ENCODE measurements at places on chromosomes 16 and 17.

DNA sequence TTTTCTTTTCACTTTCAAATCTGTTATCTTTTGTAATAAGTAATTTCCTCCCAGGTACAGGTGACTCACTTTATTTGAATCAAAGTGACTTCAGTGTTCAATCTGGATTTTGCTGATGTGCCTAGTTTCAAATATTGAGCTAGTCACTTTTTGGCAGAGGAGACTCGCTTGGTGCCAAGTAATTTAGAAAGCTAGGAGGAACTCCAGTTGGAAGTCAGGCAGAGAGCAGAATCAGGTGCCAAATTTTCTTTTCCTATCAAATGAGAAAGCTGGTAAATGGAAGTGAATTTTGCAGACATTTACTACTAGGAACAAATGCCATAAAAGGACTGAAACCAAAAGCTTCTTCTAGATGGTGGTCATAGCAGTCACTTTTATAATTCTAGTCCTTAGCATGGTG, 656.0 kb upstream of the KIF2B start:
- DNase-seq: no peak

- no peak for DNase-seq
Measured at GRCh38 chr16:84943620-84944019, 67.7 kb downstream of the ZDHHC7 start.

DNA sequence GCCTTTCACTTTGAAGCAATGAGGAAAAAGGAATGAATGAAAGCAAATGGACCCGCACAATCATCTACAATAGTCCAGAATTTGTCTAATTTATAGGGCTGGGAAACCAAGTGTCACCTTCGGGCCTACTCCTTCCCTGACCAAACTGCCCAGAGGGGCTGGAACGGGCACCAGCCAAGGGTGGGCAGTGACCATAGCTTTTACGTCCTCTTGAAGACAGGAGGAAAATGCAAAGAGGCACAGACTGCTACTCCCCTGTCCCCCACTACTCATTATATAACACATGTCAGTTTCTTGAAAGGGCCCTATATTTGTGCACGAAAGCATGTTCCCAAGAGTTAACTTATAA, 122.3 kb downstream of the ZFHX3 start:
- DNase-seq: no peak

GRCh38 chr17:47253541-47254402, at the start of gene ITGB3:
TSS of gene ITGB3 (plus strand) at chr17:47253827. CDS start at chr17:47253862, 35 bp downstream.
- peak; percentile 46 for DNase-seq

DNA sequence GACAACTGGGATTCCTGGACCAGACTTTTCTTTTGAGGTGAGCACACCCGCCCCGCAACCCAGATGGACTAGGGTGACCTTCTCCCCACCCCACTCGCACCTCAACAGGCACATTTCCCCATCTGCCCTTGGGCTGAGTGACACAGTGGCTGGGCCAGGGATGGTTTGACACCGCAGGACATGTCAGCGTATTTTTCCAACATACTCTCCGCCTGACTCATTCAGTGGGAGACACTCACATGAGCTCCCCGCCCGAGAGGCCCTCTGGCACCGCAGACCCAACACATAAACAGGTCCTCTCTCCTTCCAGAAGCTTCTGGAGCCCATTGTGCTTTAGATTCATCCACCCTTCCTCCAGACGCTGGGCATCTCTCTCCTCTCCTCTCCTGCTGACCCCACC, 69.4 kb downstream of the ZDHHC7 start:
- DNase-seq: no peak

GRCh38 chr16:86035906-86036305, 136.9 kb downstream of the IRF8 start:
- DNase-seq: no peak

DNA sequence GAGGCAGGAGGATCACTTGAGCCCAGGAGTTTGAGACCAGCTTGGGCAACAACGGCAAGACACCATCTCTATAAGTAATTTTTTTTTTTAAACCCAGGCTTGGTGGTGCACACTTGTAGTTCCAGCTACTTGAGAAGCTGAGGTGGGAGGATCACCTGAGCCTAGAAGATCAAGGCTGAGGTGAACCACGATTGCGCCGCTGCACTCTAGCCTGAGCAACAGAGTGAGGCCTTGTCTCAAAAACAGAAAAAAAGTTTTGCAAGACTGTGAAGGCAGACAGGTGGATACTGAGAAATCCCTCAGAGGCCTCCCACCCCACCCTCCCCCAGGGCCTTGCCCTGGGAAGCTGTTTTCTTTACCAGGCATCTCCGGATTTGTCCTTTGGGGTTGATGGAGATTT, 125.4 kb downstream of the MGAT5B start:
- no peak for DNase-seq

GRCh38 chr17:71828182-71828596, 292.6 kb upstream of the SOX9 start:
- no peak for DNase-seq

DNA sequence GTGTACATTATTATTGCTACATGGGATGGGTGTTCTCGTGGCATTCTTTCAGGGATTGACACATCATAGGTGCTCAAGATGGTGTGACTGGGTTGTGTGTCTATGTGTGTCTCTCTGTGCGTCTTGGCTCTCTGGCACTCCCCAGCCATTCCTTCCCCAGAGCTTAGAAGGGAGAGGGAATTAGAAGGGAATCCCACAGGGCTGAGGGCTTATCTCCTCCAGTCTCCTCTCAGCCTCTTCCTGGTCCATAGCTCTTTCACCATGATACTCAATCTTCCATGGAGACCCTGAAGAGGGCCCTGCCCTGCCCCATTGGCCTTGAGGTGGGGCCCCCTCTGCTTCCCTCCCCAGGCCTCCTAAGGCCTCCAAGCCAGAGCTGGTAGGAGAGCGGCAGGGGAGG, 52.0 kb downstream of the MRM1 start:
- no peak for DNase-seq

DNA sequence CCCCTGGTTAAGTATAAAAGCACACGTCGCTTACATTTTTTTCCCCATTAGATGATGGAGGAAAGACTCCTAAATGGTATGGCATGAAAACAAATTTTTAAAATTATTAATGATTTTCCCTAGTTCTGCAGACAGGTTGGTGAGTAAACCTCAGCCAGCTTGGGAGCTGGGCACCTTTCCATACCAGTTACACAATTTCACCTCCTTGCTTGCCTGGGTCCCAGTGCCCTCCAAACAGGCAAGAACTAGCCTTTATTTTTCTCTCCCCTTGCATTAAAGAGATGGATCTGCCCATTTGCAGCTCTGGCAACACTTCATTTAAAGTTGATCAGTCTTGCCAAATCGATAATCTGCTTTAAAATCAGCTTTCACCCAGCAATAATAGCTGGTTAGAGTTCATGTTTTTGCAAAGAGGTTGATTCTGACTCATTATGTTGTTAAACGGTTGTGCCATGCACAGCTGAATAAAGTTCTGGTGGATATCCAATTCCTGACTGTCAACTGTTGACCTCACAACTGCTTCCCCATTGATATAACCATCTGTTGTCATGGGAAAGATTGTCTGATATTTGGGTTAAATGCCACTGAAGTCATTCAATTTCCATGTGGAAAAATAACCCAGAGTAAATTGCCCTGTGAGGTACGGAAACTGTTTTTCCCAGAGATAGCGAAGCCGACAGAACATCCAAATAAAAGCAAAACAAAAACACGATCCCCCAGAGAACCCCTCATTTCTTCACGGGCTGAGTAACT, 1.3 kb downstream of the C17orf58 start:
- DNase-seq: no peak
